ENCODE measurements at places on chromosomes 7 and 10.
A peak's percentile ranks its signal among the peaks of the same experiment; 100 is the strongest.

GRCh38 chr10:102673236-102673818 is 29.0 kb downstream of the TRIM8 start:
- no peak for DNase-seq

GRCh38 chr10:28444031-28444430 is 88.9 kb upstream of the WAC start:
- DNase-seq = no peak

DNA sequence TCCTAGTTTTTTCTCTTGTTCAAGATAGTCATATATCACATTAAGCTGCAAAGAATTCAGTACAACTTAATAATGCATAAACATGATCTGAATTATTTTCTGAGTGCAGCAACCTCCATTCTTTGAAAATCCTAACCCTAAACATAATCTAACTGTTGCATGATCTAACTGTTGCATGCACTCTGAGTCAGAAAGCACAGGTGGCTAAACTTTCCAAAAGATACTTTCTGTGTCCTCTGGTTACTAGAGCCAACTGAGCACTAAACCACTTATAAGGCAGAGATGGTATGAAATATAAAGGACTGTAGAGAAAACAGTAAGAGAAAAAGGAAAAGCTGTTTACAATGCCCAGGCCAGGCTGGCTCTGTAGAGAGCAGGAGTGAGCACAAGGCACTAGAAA is 23.0 kb upstream of the FAM133B start:
- no peak for DNase-seq

- DNase-seq = no peak
Observed at GRCh38 chr7:25931156-25931555, 220.8 kb upstream of the NFE2L3 start.

GRCh38 chr7:26153823-26154783 is 2.1 kb downstream of the NFE2L3 start:
- peak; percentile 71 for DNase-seq

- no peak for DNase-seq
Observed at GRCh38 chr7:116028787-116029186, 1.8 kb downstream of the TFEC start.

DNA sequence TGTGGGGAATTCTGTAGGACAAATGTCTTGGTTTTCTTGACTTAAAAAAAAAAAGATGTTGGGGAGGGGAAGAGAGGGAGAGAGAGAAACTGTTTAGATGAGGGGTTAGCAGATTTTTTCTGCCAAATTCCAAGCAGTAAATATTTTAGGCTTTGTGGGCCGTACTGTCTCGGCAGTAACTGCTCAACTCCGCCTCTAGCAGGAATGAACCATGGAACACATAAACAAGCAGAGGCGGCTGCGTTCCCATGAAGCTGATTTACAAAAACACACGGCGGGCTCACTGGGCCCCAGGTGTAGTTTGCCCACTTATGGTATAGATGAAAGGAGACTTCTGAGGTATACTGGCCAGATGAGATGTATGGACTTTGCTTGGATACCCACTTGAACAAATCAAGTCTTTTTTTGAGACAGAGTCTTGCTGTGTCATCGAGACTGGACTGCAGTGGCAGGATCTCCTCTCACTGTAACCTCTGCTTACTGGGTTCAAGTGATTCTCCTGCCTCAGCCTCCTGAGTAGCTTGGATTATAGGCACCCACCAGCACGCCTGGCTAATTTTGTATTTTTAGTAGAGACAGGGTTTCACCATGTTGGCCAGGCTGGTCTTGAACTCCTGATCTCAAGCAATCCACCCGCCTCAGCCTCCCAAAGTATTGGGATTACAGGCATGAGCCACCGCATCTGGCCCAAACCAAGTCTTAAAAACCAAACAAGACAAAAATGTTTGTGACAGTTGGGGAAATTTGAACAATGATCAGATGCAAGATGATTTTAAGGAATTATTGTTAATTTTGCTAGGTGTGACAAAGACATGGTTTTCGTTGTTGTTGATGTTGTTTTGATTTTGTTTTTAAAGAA is 9.7 kb upstream of the ADAMTS14 start:
- no peak for DNase-seq

- DNase-seq = no peak
Observed at GRCh38 chr10:74289951-74290350, 138.9 kb downstream of the ADK start.

GRCh38 chr7:140263277-140263676 is 86.5 kb upstream of the KDM7A start:
- DNase-seq = no peak

- DNase-seq = no peak
Observed at GRCh38 chr10:78870458-78870857, 198.3 kb upstream of the ZMIZ1 start.

- DNase-seq = peak; percentile 99
Observed at GRCh38 chr10:30736685-30737232, 107.2 kb upstream of the LYZL2 start.

- DNase-seq = peak; percentile 35
Observed at GRCh38 chr7:151684408-151685175, 164.9 kb upstream of the RHEB start.

GRCh38 chr10:79407811-79408795 is 37.3 kb downstream of the ZCCHC24 start:
- DNase-seq = no peak

GRCh38 chr10:69636626-69637605 is 6.9 kb downstream of the FAM241B start:
- DNase-seq = no peak

- DNase-seq = no peak
Observed at GRCh38 chr10:132134241-132135052, 52.3 kb upstream of the DPYSL4 start.

- no peak for DNase-seq
Observed at GRCh38 chr10:96235326-96236089, 35.9 kb downstream of the BLNK start.

DNA sequence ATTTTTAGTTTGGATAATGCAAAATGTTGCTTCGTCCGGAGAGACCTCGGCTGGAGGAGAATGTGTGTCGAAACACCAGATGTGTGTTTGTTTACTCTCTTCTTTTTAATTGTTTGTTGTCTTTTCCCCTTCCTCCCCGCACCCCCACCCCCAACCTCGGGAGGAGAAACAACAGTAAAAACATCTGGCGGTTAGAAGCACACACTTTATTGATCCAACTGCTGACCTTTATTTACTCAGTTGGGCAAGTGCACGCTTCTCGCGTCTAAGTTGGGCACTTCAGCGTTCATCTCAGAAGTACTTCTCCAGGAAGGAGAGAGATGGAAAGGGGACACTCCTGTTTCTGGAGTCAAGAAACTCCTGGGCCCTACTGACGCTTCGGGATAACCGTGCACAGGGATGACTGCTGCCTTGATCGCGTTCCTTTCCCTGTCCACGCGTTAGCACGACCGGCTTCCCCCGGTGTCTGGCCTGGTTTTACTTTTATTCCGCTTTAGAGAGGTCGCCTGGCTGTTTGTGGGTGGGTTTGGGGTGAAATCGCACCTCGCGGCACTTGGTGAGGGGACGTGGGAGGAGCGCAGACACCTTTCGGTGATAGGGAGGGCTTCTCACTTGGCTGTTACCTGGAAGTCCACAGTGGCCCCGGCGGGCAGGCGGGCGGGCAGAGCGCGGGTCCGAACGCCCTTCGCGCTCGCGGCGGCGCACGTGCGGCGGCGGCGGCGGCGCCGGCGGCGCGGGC is 168.3 kb upstream of the PPP1R3A start:
- no peak for DNase-seq

- peak; percentile 63 for DNase-seq
Observed at GRCh38 chr10:71771821-71772617, 1.3 kb downstream of the VSIR start.

DNA sequence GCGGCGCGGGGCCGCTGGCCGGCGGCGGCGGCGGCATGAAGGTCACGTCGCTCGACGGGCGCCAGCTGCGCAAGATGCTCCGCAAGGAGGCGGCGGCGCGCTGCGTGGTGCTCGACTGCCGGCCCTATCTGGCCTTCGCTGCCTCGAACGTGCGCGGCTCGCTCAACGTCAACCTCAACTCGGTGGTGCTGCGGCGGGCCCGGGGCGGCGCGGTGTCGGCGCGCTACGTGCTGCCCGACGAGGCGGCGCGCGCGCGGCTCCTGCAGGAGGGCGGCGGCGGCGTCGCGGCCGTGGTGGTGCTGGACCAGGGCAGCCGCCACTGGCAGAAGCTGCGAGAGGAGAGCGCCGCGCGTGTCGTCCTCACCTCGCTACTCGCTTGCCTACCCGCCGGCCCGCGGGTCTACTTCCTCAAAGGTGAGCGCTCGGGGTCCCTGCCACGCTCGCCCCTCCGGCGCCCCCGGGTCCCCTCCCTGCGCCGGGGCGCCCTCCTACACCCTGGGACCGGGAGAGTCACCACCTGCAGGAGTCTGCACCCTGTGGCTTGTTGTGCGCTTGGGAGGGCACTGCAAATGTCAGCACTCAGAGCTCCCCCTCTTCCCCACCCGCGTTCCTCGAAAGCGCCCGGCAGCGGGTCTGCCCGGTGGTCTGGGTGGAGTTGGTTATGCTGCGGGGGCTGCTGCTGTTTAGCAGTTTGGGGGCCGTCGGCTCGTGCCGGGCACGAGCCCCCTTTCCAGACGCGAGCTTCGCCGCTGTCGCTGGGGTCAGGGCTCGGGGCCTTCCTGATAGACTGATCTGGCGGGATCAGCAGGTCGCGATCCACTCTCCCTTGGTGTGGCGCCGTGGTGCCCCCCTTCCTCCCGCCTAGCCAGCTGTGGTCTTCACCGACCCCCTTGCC is 627 bp downstream of the DUSP5 start:
- DNase-seq = no peak

DNA sequence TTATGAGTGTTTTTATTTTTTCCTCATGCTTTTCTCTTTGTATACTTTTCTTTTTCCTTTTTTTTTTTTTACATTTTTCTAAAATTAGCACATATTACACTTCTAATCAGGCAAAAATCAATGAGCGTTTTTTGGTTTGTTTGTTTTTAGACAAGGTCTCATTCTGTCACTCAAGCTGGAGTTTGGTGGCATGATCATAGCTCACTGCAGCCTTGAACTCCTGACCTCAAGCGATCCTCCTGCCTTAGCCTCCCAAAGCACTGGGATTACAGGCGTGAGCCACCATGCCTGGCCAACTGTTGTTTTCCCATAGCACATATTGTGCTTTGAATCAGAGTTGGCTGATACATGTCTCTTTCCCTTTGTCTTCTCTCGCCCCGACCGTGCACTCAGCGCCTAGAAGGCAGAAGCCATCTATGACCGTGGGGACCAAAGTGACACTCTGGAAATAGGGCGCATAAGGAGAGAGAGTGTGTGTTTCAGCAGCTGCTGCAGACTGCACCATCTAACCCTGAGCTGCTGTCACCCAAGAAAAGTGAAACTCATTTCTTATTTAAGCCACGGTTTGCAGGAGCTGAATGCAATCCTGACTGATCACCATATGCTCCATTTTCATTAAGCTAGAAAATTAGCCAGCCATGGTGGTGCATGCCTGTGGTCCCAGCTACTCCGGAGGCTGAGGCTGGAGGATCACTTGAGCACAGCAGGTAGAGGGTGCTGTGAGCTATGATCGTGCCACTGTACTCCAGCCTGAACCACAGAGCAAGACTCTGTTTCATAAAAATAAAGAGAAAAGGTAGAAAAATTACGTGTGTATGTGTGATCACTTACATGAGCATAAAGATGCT is 41.4 kb upstream of the GTF2I start:
- DNase-seq = no peak

GRCh38 chr7:116543664-116544063 is 18.8 kb downstream of the CAV1 start:
- DNase-seq = no peak

GRCh38 chr10:78617631-78618030 is 451.1 kb upstream of the ZMIZ1 start:
- DNase-seq = no peak

DNA sequence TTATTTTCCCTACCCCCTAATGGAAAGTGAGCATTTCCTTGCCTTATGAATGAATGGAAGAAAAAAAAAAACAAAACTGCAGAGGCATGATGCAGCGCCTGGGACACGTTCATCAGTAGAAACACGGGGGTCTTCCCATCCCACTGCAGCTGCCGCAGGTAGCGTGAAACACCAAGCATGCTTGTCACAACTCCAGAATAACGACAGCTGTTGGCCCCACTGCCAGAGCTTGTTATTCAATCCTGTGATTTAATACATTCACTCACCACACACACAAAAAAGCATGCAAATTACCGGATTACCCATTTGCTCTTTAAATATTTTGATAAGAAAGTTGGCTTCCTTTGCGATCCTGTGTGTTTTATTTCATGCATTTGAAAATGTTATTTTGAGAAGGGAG is 48.4 kb upstream of the GNA12 start:
- DNase-seq = no peak
